ENCODE measurements at places on chromosomes 16 and 17.

GRCh38 chr17:5364156-5364555 lies 55.3 kb downstream of the NUP88 start:
- no peak for DNase-seq

- no peak for DNase-seq
Observed at GRCh38 chr17:50220811-50221210, 19.4 kb upstream of the COL1A1 start.

GRCh38 chr17:44501866-44502375 lies 1.3 kb downstream of the GPATCH8 start:
- peak; percentile 39 for DNase-seq

GRCh38 chr16:88569614-88569984 lies 604 bp upstream of the ZC3H18 start:
- no peak for DNase-seq

DNA sequence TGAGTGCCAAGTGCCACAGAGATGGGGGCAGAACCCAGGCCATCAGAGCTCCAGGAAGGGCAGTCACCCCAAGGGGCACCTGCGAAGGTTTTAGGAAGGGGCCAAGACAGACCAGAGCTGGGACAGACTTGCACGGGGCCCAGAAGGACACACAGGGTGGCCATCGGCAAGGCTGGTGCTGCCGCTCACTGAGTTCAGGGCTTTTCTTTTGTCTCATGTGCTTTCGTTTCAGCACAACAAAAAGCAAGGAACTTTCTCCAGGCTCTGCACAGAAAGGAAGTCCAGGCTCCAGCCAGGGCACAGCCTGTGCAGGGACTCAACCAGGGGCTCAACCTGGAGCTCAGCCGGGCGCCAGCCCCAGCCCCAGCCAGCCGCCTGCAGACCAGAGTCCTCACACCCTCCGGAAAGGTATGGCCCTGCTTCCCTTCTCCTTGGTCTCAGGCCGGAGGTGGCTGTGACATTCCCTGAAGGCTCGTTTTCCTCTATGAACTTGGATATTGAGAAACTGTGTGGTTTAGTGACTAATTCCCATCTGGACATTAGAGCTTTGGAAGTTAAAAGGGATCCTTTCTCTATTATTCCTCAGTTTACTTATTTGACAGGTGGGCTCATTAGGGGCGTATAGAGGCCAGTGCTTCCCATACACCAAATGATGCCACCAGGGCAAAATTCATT lies 37.9 kb downstream of the ELAC2 start:
- DNase-seq: no peak

DNA sequence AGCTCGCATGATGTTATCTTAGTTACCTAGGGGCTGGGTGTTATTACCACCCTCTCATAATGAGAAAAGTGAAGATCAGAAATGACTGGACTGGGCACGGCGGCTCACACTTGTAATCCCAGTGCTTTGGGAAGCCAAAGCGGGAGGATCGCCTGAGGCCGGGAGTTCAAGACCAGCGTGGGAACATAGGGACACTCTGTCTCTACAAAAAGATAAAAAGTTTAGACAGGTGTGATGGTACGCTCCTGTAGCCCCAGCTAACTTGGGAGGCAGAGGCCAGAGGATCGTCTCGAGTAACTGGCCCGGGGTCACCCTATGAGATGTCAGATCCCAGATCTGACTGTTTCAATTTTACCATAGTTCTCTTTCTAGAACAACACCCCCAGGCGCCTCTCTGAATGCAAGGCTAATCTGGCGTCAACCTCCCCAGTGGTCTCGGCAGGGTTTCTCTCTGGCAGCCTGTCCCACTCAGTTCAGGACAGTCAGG lies 1.9 kb upstream of the CCDC102A start:
- no peak for DNase-seq
